ENCODE measurements at places on chromosomes 13 and 19. TPM values are rescaled to one million over a fixed set of nuclear protein-coding genes. Genes with fewer than 3 reads are reported as not detected.

The LHFPL6 gene
- total RNA-seq, result 54.8 TPM

The ZNF541 gene
- total RNA-seq, result not detected

The FFAR1 gene
- not detected for total RNA-seq

The PRODH2 gene
- total RNA-seq, result not detected

The MAP3K10 gene
- total RNA-seq, result 10.6 TPM
